ENCODE measurements at places on chromosomes 6 and 20. TPM values are rescaled to one million over a fixed set of nuclear protein-coding genes. Genes with fewer than 3 reads are reported as not detected.

Gene SLC22A16
- not detected for total RNA-seq

Gene TRIM10
- total RNA-seq, result not detected

Gene FKBP1C
- 1.6 TPM for total RNA-seq

Gene DUSP15
- not detected for total RNA-seq

Gene TAGAP
- total RNA-seq, result not detected
